ENCODE measurements at places on chromosomes 11 and 22.

- no peak for DNase-seq
Measured at GRCh38 chr11:12485328-12485727, 108.0 kb downstream of the PARVA start.

GRCh38 chr11:47905358-47906059, 57.4 kb upstream of the NUP160 start:
- no peak for DNase-seq

DNA sequence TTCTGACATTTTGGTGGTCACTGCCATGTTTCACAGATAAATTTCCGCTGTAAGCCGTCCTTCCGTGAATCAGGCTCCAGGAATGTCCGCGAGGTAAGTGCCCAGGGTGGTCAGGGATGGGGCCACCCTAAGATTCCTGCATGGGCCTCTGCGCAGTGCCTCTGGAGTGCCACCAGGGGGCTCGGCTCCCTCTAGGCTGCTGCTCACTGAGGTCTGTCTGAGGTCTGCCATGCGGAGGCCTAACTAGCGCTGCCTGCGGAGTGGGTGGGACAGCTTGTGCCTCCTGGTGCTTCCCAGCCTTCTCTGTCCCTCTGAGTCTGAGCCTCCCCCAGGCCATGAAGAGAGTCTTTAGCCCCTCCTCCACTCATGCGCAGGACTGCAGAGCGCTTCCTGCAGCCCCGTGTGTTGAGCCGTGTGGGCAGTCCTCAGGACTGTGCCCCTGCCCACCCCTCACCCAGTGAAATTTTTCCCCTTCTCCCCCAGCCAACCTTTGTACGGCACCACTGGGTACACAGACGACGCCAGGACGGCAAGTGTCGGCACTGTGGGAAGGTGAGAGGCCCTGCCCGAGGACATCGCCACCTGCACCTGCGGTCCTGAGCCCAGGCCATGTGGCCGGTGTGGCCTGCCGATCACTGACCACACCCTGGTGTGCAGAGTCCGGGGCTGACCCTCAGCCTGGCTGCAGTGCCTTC, 11.9 kb upstream of the MDK start:
- peak; percentile 40 for DNase-seq

- DNase-seq, result no peak
Measured at GRCh38 chr11:69658626-69659450, 16.3 kb downstream of the LTO1 start.

- DNase-seq, result no peak
Measured at GRCh38 chr11:123753110-123753509, 1.2 kb downstream of the OR6X1 start.

DNA sequence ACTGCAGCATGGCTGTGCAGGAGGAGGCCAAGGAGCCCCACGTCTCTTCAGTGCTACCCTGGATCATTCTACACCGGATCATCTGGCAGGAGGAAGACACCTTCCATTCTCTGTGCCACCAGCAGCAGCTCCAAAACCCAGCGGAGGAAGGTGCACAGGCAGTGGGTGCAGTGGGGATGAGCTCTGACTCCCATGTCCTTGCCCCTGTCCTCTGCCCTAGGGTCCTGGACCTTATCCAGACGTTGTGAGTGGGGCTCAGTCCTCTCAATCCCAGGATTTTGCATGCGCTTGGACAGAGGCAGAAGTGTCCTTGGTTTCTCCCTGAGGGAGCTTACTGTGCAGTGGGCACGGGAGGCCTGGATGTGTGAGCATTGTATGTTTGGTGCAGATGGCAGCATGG, 61.3 kb downstream of the CABIN1 start:
- no peak for DNase-seq

GRCh38 chr22:30782613-30783012, 87.9 kb downstream of the OSBP2 start:
- DNase-seq, result no peak

DNA sequence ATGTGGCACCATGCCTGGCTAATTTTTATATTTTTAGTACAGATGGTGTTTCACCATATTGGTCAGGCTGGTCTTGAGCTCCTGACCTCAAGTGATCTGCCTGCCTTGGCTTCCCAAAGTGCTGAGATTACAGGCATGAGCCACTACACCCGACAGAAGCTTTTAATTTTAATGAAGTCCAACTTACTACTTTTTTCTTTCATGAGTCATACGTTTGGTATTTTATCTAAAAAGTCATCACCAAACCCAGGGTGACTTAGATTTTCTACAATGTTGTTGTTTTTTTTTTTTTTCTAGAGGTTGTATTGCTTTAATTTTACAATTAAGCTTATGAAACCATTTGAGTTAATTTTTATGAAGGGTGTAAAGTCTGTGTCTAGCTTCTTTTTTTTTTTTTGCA, 34.9 kb downstream of the JRKL start:
- DNase-seq, result no peak

DNA sequence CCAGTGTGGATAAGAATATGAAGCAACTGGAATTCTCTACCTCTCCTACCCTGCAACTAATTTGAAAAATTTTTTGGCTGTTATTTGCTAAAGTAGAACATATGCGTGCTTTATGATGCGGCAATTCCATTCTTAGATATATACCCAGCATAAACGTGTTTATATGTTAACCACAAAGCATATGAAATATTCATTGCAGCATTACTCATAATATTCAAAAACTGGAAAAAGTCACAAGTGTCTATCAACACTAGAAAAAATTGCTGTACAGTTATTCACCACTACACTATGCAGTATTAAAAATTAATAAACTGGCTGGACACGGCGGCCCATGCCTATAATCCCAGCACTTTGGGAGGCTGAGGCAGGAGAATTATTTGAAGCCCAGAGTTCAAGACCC, 226.4 kb downstream of the LUZP2 start:
- no peak for DNase-seq

- no peak for DNase-seq
Measured at GRCh38 chr11:101872171-101872882, 42.5 kb upstream of the CEP126 start.

DNA sequence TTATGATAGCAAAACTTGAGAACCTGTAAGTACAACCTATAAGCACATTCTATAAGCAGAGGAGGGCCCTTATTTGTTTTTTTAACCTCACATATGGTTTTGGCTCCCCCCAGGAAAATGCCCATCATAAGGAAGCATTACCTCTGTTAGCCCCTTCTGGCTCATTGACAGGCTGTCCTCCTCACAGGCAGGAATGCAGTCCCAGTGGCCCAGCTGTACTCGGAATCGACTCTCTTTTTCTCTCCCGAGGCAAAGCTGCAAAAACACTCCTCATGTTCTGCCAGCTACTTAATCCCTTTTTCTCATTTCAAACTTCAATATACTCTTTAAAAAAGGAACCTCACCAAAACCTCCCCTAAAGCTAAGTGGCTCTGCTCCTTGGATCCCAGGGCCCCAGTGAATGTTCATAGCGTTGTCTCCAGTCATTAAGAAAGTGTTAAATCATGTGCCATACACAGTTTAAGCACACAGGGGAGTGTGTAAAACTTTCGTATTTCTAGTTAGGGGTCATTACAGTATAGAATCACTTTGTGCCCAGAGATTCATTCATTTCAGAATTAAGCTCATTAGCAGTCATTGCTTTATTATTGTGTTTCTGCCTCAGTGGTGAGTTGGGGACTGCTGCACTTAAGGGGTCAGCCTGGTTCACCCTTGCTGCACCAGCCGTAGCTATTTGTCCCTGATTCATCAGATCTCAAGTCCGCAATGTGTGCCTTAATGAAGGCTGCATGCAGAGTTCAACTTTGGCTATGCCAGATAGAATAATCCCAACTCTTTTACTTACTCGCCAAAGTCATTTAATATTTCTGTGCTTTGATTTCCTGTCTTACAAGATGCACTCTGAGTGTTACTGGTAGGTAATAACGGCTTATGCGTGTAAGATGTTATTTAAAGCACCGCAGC, 57.6 kb downstream of the JRKL start:
- no peak for DNase-seq

DNA sequence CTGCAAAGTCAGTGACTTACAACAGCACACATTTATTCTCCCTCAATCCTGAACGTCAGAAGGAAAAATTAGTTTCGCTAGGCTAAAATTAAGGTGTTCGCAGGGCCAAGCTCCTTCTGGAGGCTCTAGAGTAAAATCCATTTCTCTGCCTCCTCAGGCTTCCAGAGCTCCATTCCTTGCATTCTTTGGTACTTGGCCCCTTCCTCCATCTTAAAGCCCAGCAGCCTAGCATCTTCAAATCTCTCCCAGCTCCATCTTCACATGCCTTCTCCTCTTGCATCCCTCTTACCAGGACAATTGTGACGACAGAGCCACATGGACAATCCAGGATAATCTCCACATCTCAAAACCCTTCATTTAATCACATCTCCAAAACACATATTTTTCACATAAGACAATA, 165.0 kb downstream of the GRIA4 start:
- no peak for DNase-seq

GRCh38 chr11:64842366-64842759, 2.1 kb downstream of the CDC42BPG start:
- DNase-seq, result no peak

- no peak for DNase-seq
Measured at GRCh38 chr11:26626346-26626745, 54.3 kb upstream of the MUC15 start.

DNA sequence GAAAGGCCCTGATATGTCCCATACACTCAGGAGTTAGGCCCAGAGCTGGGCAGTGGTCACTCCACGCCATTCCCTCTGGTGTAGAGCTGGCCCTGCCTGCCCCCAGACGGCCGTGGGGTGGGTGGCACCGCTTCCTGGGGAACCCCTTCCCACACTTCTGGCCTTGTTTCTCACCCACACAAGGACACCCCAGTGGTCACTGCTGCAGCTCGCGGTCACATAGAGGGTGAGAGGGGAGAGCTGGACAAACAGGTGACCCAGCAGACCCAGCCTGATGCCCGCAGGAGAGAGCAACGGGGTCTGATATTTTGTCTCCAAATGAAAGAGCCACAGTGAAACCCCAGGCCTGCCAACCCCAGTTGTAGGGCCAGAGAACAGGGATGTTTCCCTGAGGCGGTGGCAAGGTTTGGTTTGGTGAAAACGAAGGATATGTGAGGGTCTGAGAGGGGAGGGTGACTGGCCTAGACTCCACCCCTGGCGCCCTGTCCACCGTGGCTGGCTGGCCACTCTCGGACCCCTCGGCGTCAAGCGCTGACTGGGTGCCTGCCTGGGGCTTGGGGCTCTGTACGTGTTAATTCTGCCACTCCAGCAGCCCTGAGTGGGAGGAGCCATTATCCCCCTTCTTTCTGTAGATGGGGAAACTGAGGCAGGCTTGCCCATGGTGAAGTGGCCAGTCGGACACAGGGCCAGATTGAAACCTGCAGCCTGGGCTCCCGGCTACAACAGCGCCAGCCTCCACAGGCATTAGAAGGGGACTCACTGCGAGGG, 71.0 kb upstream of the PPARA start:
- no peak for DNase-seq

DNA sequence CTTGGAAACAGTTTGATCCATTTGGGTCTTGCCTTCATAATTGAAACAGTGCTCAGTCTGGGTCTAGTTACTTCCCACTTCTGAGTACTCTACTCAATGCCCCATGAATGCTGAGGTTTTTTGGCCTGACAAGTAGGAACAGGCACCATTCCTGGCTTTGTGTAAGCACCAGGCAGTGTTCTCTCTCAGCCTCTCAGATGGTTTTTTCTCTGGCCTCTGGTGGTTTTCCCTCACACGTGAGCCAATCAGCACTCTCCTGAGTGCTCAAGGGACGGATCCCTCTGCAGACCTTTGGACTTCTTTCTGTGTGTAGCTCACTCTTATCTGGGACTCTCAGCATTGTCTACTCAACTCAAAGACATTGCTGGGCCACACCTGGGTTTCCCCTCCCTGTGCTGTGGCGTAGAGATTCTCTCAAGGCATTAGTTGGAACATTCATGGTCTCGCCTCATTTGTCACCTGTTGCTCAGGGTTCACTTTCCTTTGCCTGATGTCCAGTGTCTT, 21.3 kb downstream of the SIK2 start:
- DNase-seq, result no peak

- no peak for DNase-seq
Measured at GRCh38 chr11:68551223-68551622, 90.7 kb downstream of the PPP6R3 start.

DNA sequence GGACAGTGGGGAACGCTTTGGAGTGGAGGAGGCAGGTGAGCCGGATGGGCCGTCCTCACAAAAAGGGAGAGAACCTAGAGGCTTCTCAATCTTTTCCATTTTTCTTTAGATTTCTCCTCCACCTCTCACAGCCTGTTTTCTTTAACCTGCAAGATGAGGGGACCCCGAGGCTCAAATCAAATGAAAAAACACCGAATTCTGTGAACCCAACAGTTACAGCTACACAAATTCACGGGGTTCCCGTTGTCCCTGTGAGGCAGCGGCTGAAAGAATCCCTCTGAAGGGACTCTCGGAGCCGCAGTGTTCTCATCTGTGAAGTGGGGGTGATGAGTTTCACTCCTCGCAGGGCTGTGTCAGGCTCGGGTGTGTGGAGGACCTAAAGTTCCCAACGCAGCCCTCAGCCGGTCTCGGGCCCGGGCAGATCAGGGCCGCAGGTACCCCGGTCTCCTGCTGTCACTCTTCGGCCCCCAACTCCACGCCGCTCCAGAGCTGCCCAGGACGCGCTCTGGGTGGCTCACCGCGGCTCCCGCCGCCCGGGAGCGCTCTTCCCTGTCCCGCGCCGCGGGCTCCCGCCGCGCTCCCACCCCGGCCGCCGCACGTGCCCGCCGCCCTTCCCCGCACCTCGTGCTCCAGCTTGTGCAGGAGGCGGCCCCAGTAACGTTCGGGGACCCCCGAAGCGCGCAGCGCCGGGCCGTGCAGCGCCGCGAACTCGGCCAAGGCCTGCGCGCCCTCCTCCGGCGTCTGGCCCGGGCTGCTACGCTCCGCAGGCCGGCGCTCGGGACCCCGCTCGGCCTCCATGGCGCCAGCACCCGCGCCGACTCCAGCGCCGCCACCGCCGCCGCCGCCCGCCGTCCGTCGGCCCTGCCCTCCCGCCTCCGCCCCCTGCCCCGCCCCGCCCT, at the start of gene TTLL12:
Gene TTLL12, minus strand, starts transcription at position 863 of the 899 bp plus-strand sequence. Its CDS starts 65 bp downstream, at position 798.
- peak; percentile 60 for DNase-seq

- peak; percentile 18 for DNase-seq
Measured at GRCh38 chr11:43944761-43945311, 2.4 kb downstream of the C11orf96 start.

- DNase-seq, result no peak
Measured at GRCh38 chr11:11245453-11245852, 107.6 kb downstream of the CSNK2A3 start.

GRCh38 chr11:126606484-126606883, 251.0 kb downstream of the ST3GAL4 start:
- no peak for DNase-seq

GRCh38 chr11:115276799-115277198, 227.4 kb downstream of the CADM1 start:
- DNase-seq, result no peak

DNA sequence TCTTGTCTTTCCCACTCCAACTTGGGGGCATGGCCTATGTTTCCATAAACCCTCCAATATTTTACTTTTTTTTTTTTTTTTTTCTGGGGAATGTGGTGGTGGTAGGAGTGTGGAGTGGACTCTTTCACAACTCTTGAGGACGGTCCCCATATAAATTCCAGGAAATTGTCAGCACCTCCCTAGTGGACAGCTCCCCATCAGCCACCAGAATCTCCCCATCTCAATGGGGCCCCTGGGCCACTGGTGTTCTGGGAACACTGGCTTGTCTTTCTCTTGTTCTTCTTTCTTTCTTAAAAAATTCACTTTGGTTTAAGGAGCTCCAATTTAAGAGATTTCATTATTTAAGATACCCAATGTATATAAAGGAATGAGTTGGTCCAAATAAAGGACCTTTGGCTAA, 74.1 kb downstream of the ADM start:
- no peak for DNase-seq

All from CD4-positive, alpha-beta T cell treated with Interferon gamma for 1 hour (primary cell).